ENCODE measurements at places on chromosomes 3 and 15.

GRCh38 chr3:183022936-183023516 is 42.7 kb upstream of the DCUN1D1 start:
- no peak for DNase-seq

- DNase-seq = no peak
These were observed 105.7 kb downstream of the IGF1R start for GRCh38 chr15:98753726-98754656.

GRCh38 chr3:36803091-36803791 is 38.9 kb upstream of the DCLK3 start:
- no peak for DNase-seq

- DNase-seq = peak; percentile 88
These were observed 539 bp upstream of the LAMB2 start for GRCh38 chr3:49133226-49133951.

GRCh38 chr3:65728138-65728537 is 310.6 kb downstream of the MAGI1 start:
- no peak for DNase-seq

DNA sequence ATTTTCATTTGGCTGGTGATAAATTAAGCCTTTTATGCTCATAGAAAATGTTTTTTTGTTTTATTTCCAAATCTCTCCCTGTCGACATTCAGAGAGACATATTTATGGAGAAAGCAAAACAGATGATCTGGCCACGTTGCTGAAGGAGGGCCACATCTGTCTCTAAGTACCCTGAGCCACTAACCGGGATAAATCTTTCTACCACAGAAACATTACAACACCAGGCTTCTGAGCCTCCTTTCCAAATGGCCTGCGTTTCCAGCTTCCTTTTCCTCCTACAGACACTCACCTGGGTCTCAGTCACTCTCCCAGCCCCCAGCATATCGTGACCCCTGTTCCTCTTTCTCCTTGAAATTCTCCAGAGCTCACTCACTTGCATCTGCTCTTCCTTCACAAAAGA is 161.0 kb downstream of the ARRDC4 start:
- no peak for DNase-seq

- no peak for DNase-seq
These were observed 53.0 kb downstream of the CHSY1 start for GRCh38 chr15:101198800-101199199.

DNA sequence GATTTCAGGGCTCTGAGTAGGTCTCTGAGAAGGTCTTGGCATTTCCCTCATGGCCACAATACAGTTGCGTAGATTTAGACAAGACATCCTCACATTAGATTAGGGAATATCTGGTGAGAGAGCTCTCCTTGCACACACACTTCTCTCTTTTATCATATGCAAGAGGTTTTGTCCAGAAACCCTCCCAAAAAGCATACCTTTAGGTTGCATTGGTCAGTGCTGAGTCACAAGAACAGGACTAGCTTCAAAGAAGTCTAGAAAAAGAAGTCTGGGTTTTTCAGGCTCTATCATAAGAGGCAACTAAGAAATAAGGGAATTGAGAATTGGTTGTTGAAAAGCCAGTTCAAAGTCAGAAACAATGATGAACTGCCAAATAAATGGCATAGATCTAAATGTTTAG is 40.1 kb upstream of the MITF start:
- DNase-seq = no peak

- DNase-seq = no peak
These were observed 11.7 kb upstream of the NMB start for GRCh38 chr15:84669726-84670125.

GRCh38 chr3:90080988-90081387 is 973.6 kb downstream of the EPHA3 start:
- DNase-seq = no peak

- DNase-seq = no peak
These were observed 127.8 kb downstream of the GHSR start for GRCh38 chr3:172320468-172320867.

GRCh38 chr15:80031841-80032240 is 27.6 kb upstream of the ZFAND6 start:
- no peak for DNase-seq

- DNase-seq = no peak
These were observed 18.7 kb upstream of the PLXNA1 start for GRCh38 chr3:126964261-126964660.

DNA sequence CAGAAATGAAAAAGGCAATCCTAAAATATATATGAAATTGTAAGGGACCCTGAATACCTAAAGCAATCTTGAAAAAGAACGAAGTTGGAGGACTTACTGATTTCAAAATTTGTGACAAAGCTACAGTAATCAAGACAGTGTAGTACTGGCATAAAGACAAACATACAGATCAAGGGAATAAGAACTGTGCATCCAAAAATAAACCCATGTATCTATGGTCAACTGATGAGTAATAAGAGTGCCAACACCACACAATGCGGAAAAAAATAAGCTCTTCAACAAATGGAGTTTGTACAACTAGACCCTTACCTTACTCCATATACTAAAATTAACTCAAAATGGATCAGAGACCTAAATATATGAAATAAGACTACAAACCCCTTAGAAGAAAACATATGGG is 29.6 kb downstream of the GSK3B start:
- no peak for DNase-seq

GRCh38 chr15:39672666-39673065 is 91.8 kb downstream of the THBS1 start:
- no peak for DNase-seq

GRCh38 chr15:71806452-71806931 is 3.9 kb upstream of the NR2E3 start:
- DNase-seq = peak; percentile 79

GRCh38 chr3:171883893-171884279 is 40.7 kb downstream of the TMEM212 start:
- no peak for DNase-seq

- peak; percentile 38 for DNase-seq
These were observed 138.9 kb upstream of the COL8A1 start for GRCh38 chr3:99499235-99500158.

DNA sequence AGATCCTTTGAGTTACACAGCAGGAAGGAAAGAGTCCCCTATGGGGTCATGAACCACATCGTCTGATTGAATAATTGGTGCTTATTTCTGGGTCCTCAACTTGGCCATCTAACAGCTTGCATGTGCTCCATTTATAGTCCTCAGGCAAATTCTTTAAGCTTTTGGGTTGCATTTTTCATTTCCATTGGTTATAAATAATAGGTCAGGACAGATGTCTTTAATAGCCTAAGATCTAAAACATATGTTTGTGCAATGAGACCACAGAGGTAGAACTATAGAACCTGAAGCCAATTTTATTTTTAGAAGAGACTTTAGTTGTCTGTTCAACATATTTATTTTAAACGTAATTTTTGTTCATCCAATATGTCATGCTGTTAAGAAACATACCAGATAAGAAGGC is 43.2 kb downstream of the CD200R1L start:
- DNase-seq = no peak

DNA sequence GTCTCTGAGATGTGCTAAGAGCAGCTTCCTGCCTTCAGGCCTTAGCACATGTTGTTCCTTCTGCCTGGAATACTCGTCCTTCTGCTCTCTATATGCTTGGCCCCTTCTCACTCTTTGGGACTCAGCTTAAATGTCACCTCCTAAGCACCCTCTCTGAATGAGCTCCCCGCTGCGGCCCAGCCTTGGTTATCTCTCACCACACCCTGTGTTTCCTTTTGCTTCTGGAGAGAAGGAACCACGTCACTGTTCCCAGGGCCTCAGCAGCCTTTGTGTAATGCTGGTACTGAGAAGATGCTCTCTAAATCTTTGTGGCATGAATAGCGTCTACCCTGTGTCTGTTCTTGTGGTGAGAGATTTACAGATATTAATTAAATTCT is 2.2 kb downstream of the FAH start:
- DNase-seq = no peak

GRCh38 chr3:197730200-197730599 is 6.5 kb downstream of the RUBCN start:
- no peak for DNase-seq

DNA sequence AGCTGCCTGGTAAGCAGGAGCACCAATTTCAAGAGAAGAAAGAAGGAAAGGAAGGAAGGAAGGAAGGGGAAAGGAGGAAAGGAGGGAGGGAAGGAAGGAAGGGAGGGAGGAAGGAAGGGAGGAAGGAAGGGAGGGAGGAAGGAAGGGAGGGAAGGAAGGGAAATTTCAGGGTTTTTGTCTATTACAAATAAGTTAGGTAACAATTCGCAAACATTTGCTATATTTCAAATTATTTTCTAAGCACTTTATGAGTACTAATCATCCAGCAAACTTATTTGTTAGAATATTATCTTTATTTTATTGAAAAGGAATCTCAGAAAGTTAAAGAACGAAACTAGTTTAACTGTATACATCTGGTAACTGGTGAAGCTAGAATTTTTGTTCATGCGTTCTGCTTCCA is 921.7 kb downstream of the TBL1XR1 start:
- DNase-seq = no peak

DNA sequence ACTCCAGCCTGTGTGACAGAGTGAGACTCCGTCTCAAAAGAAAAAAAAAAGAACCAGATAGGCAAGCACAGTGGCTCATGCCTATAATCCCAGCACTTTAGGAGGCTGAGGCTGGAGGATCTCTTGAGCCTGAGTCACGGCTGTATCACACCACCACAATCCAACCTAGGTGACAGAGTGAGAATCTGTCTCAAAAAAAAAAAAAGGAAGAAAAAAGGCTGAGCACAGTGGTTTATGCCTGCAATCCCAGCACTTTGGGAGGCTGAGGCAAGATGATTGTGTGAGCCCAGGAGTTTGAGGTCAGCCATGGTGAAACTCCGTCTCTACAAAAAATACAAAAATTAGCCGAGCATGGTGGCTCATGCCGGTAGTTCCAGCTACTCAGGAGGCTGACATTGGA is 5.6 kb upstream of the NICN1 start:
- no peak for DNase-seq

- DNase-seq = no peak
These were observed 506.7 kb upstream of the SGO1 start for GRCh38 chr3:20692675-20693074.

DNA sequence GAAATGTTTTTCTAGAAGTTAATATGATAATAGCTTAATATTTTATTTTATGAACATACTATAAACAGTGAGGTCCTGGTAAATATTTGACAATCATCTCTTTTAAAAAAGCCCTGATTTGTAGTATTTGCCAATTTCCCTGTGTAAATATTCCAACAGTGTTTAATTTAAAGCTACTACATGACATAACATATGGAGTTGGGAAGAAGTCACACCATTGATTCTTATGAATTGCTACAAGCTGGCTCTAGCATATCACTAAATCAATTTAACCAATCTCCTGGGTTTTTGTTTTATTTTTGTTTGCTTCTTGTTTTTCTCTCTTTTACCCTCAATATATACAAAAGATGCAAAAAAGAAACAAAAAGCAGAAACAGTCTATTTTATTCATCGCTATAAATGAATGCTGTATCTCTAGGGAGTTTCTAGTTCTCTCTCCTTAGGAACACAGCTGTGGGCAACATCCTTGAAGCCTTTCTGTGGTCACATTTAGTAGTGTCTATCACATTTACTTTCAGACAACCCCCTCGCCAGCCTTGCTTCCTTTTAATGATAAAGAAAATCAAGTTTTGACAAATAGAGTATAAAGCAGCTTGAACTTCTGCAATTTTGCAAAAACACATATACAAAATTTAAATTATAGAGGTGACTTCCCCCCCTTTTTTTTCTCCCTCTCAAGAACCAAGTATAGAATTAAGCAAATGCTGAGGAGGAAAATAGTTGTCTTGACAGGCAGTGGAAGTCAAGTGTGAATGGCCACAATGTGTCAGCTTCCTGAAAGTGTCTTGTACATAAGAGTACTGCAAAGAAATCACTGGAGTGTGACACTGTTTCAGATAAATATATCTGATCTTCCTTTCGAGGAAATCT is 21.4 kb downstream of the CCR1 start:
- no peak for DNase-seq

GRCh38 chr15:101138913-101139880 is 112.7 kb downstream of the CHSY1 start:
- no peak for DNase-seq

- peak; percentile 70 for DNase-seq
These were observed 325.1 kb upstream of the THBS1 start for GRCh38 chr15:39255760-39256159.

GRCh38 chr3:52041118-52041731 is 15.1 kb downstream of the DUSP7 start:
- DNase-seq = peak; percentile 69

DNA sequence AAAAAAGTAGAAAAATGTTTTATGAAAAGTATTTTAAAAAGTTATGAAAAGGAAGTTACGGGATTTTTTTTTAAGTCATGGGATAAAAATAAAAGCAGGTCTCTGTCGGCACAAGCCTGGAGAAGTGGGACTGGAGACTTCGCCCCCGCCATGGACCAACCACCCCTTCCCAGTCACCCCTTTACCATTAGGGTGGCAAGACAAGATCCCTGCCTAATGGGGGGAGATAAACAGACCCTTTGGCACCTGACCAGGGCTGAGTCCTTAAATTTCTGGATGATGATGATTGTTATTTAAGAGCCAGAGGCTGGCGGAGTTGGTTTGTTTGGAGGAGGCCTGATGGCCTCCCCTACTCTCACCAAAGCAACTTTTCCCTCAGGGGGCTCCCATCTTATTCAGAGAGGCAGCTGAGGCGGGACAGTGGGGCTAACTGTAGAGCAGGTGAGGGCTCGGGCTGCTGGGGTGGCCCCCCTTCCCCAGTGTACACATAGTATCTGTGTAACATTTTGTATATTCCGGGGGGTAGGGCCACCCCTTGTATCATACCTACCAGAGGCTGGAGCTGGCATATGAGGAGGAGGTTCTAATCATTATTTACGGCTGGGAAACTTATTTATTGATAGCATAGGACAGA is 74.0 kb downstream of the ADAMTS7 start:
- DNase-seq = no peak

DNA sequence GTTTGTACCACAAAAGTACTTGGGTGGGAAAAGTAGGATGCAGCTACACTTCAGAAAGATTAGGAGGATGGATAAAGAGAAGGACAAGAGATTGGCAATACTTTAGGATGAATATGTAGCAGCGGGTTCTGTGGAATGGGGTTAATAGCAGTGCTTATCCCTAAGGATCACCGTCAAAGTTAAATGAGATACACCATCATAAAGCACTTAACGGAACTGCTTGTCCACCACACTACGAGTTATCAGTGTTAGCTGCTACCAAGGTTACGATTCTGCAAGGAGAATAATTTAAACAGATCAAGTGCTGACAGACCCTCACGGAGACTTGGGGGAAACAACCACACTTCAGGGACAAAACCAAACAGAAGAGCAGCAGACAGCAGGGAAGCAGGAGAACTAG is 963 bp downstream of the SHQ1 start:
- DNase-seq = no peak

- no peak for DNase-seq
These were observed 274.5 kb upstream of the C2CD4B start for GRCh38 chr15:62439543-62440016.

DNA sequence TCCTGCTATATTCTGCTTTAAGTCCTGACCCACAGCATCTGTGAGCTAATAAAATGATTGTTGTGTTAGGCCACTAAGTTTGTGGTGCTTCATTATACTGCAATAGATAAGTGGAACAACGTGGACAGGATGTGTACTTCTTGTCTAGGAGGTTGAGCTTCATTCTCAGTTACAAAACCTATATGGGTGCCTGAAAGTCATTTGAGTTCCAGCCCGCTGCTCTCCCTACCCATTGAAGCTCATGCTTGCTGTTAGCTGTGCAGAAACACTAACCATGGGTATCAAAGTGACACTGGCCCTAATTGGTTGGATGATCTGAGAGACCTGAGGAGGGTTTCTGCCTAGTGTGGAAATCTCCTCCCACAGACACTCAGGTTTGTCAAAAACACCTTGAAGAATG is 357.2 kb downstream of the PDCD6IP start:
- DNase-seq = no peak
